Left hindlimb (tissue), 1 donor: ENCODE measurements at places on chromosomes 5 and 9.

DNA sequence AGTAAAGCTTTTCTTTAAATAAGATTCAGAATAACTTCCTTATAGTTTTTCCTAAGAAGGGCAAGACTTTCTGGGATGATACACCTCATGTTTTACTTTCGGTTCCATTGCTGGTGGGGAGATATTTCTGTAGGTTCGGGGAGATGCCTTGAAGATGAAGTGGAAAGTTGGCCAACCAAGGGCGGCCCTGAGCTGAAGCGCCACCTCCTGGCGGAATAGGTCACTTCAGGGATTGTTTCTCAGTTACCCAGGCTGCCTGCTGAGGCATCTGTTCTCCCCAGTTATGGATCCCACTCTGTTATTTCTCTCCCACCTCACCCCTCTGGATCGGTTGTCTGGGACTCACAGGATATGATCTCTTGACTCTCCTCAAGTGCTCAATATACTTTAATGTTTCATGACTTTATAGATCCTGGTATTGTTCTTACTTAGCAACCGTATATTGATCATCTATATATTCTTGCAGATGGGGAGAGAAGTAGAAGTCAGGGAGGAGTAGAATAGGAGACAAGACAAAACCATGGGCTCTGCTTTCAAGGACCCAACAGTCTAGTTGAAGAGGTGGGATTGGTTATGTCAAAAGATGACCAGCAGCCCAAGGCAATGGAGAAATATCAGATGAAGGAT lies 23.4 kb downstream of the MEGF10 start:
- DNase-seq: no peak

GRCh38 chr9:133188006-133188842 lies 20.8 kb downstream of the OBP2B start:
- no peak for DNase-seq

- DNase-seq: no peak
Measured at GRCh38 chr9:69237702-69238295, 63.7 kb downstream of the TJP2 start.

- DNase-seq: no peak
Measured at GRCh38 chr9:86487838-86488233, 133.6 kb upstream of the TUT7 start.

DNA sequence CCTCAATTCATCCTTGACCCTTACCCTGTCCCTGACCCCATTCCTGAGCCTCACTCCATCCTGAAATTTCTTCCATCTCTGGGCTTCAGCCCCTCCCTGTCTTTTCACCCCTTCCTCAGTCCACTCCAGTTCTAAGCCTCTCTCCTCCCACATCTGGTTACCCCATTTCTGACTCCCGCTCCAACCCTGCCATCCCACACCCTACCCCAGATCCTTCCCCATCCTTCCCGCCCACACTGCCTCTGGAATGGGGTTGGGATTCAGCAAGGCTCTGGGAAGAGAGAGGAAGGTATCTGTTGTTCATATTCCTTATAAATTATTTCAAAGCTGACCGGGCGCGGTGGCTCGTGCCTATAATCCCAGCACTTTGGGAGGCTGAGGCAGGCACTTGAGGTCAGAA lies 29.9 kb upstream of the MVB12B start:
- no peak for DNase-seq

GRCh38 chr9:122948313-122948712 lies 7.5 kb downstream of the RABGAP1 start:
- DNase-seq: no peak

- no peak for DNase-seq
Measured at GRCh38 chr9:121404906-121405305, 34.9 kb upstream of the STOM start.

DNA sequence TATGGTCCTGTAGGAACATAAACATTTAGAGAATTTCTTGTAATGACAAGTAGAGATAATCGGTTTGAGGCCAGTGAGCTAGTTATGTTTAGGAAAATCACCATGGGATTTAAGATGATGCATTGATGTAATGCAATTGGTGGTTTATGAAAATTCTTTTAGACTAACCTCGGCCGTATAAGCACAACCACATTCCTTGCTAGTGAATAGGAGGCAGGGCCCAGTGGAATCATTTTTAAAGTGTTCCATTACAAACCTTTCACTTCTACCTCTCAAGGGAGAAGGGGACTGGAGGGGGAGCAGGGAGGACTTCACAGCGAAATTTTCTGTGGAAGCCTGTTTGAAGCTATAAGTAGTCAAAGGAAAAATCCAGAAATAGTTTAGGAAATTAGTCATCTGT lies 71.8 kb upstream of the NFIL3 start:
- no peak for DNase-seq

DNA sequence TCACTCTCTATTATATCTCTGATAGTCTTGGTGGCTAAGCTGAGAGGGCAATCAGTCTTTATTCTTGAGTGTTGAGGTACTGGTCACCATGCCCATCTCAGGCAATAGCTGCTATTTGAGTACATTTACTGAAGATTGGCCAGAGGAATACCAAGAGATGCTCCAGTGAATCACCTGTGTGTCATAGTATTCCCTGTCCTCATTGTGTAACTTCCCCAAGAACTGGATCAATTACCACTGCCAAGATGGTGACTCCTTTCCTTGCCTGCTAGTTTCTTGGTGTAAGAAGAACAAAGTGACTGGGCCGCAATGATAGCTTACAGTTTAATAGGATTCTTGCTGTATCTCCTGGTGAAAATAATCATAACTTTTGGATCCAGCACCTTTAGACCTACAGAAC lies 418.7 kb upstream of the KIF2A start:
- DNase-seq: no peak

GRCh38 chr9:94855903-94856302 lies 129.4 kb downstream of the AOPEP start:
- DNase-seq: no peak

DNA sequence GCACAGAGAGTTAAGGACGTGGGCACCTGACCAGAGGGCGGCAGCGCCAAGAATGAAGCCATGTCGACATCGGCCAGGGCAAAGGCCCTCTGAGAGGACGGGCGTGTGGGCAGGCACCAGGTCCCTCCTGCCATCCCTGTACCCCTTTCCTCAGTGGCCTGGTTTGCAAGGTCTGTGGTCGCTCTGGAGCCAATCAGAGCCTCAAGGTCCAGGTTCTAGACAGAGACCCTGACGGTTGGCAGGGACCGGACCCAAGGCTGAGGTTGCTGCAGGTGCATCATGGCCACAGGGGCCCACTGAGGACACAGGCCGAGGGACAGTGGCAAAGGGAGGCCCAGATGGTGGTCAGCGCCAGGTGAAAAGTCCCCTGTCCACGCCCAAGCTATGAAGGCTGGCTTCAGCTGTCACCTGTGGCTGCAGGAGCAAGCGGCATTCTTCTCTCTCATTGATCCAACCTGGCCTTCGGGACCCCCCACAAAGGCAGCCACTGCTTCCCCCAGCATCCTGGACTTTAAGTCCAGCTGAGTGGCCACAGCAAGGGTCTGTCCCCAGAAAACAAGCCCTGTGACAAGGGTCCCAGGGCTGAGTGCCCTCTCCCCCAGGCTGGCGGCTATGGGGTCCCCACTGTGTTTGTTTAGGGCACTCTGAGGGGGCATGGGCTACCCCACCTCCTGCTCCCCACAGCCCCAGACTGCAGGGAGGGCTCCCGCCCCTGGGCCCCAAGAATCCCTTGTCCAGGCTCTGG lies 48.9 kb downstream of the VAV2 start:
- DNase-seq: no peak

DNA sequence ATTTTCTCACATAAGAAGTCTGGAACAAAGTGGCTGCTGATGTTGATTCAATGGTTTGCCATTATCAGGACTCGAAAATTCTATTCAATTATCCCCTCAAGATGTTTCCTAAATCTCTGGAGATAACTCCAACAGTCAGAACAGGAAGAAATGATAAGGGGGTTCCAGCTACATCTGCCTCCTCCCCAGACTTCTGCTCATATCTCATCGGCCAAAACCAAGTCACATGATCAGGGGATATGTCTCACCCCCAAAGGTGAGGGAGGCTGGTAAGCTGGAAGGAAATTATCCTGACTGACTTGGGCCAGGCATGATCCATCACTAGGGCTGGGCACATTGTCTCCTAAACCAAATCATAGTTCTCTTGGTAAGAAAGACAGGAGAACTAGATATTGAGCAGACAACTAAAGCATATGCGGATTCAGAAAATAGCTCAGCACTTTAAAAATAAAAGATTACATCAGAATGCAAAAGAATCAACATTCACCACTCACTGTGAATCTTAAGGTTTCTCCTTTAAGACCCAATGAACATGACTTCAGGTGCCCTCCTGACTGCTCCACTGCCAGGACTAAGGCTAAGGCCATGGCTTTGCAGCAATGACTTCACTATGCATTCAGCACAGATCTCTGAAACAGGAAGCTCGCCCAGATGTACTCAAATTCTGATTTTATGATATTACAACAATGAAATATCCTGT lies 306.3 kb downstream of the ENC1 start:
- DNase-seq: no peak

GRCh38 chr5:15791859-15792258 lies 291.9 kb downstream of the FBXL7 start:
- DNase-seq: no peak

- no peak for DNase-seq
Measured at GRCh38 chr5:146515473-146516150, 378 bp downstream of the GPR151 start.

DNA sequence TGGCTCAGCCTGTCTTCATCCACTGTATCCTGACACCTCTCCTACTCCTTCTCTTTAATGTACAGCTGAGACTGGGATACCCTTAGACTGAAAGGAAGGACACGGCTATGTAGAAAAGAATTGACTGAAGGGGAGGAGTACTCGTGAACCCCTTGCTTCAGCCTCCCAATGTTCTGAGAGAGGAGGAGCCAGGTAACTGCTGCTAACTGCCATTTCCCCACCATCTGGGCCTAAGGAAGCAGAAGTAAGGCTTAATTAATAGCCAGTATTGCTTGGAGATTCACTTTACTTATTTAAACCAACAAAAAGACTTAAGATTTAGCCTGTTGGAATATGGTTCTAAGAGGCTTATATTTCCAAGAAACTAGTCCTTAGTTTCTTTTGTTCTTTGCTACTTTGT lies 18.8 kb upstream of the RGS3 start:
- DNase-seq: no peak

DNA sequence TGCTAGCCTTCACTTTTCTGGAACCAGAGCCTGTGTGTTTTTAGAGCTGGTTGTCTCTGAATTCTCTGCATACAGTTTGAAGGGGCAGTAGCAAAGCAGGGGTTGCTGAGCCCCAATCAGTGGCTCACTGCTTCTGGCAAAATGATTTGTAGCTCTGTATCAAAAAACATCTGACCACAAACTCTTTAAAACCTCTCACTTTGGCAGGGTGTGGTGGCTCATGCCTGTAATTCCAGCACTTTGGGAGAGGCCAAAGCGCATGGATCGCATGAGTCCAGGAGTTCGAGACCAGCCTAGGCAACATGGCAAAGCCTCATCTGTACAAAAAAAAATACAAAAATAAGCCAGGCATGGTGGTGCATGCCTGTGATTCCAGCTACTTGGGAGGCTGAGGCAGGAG lies 28.3 kb upstream of the APC start:
- DNase-seq: no peak

DNA sequence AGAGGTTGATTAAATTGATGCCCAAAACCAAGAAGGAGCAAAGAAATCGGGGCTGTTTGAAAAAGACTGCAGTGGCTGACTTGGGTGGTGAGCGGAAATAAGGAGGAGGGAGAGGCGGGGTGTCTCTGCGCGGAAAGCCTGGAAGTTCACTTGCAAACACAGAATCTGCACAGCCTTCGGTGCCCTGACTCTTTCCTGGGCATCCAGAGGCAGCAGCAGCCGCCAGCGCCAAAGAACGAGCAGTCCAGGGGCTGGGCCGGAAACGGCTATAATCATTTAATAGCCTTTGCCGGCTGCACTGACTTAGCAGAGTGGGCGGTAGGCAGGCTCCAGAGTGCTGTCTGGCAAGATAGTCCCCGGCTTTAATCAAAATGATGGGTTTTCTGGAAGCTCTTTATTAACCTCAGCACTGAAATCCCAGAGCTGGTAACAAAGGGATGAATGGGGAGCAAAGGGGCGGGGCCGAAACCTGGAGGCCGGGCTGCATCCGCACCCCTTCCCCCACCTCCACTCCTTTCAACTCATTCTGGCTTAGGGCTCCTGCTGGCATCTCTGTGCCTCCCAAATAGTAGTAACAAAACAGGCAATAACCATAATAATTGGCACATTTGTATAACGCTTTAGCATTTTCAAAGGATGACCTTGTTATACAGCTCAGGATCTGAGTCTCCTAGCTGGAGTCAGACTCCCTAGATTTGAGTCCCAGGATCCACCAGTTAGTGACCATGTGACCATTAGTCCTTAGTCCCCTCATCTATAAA lies 35.7 kb downstream of the PCDHAC2 start:
- DNase-seq: peak; percentile 38

- DNase-seq: no peak
Measured at GRCh38 chr9:8903077-8903476, 1103.5 kb upstream of the DMAC1 start.

DNA sequence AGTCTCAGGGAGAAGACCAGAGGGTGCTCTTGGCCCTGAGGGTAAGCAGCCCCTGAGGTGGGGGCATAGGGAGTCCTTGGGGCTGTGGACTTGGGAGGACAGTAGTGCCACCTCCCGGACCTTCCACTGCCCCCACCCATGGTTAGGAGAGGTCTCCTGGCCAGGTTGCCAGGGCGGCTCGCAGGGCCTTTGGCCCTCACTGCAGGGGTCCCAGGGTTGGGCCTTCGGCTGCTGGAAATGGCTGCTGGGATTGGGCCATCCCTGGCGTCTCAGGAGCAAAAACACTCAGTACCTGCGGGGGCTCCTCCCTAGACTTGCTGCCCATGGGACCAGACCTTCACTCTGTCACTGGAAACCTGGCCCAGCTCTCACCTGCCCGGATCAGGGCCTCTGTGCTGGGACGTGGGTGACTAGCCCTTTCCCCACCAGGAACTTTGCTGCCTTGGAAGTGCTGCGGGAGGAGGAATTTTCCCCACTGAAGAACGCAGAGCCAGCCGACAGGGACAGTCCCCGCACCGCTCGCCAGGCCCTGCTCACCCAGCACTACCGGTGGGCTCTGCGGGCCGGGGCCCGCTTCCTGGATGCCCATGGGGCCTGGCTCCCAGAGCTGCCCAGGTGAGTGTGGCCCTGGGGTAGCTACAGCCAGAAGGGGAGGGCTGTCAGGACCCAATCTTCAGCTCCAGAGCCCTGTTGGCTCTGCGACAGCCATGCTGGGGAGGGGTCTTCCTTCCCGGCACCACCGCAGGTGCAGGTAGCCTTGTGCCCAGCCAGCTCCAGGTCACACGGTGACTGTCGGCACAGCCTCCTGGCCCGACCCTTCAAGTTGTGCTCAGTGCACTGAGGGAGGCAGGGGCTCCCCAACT lies 3.2 kb downstream of the UAP1L1 start:
- no peak for DNase-seq

DNA sequence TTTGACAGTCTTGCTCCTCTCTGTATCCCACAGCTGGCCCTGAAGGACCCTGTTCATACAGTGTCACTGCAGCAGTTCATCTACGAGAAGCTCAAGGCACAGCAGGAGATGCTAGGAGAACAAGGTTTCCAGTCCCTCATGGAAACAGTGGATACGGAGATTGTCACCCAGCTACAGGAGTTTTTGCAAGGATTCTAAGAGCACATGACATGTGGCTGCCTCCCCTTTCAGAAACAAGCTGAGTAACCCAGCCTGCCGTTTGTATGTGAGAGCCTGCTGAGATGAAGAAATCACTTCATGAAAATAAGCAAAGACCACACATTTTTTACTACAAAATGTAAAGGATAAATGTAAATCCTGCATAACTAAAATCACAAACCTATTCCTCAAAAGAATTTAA lies 48.5 kb downstream of the LRRC70 start:
- no peak for DNase-seq
